ENCODE measurements at places on chromosomes 5 and 9. TPM values are rescaled to one million over a fixed set of nuclear protein-coding genes. Genes with fewer than 3 reads are reported as not detected.

FOXI1 gene
- total RNA-seq: not detected

PROP1 gene
- total RNA-seq: not detected

PCDHA5 gene
- 1.8 TPM for total RNA-seq

MYO10 gene
- 9.3 TPM for total RNA-seq

MIGA2 gene
- 69.8 TPM for total RNA-seq

PTGS1 gene
- 0.74 TPM for total RNA-seq

ZBTB5 gene
- 24.9 TPM for total RNA-seq

ATP10B gene
- total RNA-seq: not detected

CDHR2 gene
- 0.60 TPM for total RNA-seq

NOXA1 gene
- total RNA-seq: 12.0 TPM

LCN9 gene
- total RNA-seq: not detected

VCAN gene
- total RNA-seq: 414 TPM

- peak; percentile 45 for DNase-seq
Measured at GRCh38 chr9:76618762-76619161, 145.5 kb upstream of the PCA3 start.

DNA sequence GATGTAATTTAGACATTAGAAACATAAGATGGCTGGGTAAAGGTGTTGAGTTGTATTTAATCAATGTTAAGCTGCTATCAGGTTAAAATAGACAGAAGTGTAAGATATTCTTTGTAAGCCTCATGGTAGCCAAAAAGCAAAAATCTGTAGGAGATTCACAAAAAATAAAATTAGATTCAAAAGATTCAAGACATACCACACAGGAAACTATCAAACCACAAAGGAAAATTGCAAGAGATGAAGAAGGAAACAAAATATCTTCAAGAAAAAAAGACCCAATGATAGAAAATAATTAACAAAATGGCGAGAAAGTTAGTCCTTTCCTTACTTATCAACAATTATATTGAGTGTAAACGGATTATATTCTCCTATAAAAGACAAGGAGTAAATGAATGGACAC is 15.3 kb downstream of the XRCC4 start:
- no peak for DNase-seq

DNA sequence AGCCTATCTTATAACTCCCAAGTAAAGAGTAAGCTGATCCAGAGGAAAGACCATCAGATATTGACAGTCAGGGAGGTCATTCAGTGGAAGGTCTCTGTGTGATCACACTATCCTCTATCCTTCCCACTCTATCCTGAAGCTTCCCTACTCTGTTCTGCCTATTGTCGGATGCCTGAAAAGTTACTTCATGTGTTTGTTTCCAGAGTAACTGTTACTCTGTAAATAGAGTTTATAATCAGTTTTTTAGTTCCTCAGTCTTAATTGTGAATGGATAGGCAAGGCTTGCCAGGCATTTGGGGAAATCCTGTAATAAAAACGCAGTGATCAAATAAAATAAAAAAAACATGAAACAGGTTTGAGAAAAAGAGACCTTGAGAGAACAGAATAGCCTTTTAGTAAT is 79.8 kb downstream of the XRCC4 start:
- DNase-seq: no peak

- DNase-seq: no peak
Measured at GRCh38 chr5:172059661-172060100, 53.2 kb upstream of the FBXW11 start.

- no peak for DNase-seq
Measured at GRCh38 chr5:176887252-176887849, 11.8 kb downstream of the HK3 start.

DNA sequence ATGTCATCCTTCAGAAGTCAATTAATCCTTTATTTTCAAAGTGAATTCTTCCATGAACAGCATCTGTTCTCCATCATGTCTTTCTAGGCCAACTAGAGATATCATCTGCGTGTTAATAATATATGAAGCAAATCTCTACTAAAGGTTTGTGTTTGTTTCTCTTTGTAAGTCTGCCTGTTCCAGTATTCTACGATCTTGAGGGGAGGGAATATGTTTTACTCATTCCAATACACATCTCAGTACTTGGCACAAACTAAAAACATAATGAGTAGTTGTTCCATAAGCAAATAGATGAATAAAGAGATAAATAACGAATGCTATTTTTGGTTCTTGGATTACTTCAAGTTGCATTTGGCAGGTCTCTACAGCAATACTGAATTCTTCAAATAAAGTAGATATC is 470.7 kb upstream of the GRIN3A start:
- DNase-seq: no peak

DNA sequence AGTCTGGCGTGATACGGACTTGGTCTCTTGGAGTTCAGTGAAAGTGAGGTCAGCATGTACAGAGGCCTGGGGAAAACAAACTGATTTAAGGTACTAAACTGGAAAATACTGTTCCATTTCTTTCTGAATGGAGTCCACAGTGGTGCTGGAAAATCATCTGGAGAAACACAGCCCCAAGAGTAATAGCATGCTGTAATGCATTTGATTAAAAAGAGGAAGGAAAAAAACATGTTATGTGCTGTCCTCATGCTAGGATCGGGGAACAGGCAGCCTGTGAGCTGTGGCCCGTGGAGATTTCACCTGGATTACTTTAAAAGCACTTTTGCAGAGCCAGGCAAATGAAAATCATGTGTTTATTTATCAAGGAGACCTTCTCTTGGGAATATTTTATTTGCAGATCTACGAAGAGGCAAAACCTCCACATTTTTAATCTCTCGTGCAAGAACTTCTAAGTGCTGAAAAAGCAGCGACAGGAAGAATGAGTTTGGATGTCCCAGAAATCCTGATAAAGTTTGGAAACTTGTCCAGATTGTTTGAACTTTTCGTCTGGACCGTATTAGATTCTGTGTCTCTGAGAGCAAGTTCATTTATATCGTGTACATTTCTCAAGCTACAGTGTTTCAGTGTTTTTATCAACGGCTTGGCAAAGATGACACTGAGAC is 228.8 kb downstream of the GAS1 start:
- DNase-seq: no peak

- DNase-seq: no peak
Measured at GRCh38 chr5:31995006-31995405, 179.1 kb downstream of the GOLPH3 start.

DNA sequence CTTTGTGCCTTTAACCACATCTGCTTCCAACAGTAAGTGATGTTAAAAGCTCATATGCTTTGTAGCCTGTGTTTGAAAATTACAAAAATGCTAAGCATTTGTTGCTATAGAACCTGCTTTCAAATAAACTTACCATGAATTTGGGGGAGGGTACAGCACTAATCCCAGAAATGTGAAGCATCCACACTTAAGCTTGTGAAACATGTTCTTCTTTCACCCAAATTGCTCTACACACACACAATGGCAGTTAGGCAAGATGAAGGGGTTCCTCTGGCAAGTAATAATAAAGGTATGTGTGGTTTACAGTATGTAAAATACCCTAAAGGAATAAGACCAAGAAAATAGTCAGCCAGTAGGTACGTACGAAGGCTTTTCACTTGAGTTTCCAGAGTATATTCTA is 165.6 kb downstream of the SMARCA2 start:
- DNase-seq: no peak

DNA sequence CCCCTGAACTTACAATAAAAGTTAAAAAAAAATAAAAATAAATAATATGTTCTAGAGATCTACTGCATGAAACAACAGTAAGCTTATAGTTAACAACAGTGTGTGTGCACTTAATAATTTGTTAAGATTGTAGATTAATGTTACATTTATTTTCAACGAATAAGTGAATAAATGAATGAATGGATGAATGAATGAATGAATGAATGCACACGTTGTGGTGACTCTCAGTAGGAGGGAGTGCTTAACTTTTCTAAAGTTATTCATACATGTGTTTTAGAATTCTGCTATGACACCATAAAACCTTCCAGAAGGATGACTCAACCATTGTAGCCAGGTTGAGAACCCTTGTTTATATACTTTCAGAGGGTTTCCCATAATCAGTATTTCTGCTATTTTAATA is 1269.4 kb upstream of the CDH6 start:
- DNase-seq: no peak

DNA sequence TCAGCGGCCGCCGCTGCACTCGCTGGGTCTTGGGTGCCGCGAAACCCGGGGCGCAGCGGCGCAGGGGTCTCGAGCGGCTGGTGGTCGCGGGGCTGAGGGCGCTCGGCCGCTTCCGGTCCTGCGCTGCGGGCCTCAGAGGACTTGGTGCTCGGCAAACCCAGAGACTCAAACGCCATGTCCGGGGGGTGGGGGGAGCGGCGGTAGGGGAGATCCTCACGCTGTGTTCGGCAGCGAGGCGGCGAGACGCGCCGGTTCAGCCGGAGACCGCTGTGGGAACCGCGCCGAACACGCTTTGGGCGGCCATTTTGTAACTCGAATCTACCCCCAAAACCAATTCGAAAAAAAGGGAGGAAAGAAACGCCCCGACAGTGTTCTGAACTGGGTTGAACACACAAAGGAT is 317.5 kb upstream of the CDH18 start:
- no peak for DNase-seq

GRCh38 chr5:18334949-18335348 is 700.7 kb downstream of the TAF11L14 start:
- DNase-seq: no peak

- DNase-seq: peak; percentile 80
Measured at GRCh38 chr5:41747301-41747700, 122.9 kb downstream of the OXCT1 start.

DNA sequence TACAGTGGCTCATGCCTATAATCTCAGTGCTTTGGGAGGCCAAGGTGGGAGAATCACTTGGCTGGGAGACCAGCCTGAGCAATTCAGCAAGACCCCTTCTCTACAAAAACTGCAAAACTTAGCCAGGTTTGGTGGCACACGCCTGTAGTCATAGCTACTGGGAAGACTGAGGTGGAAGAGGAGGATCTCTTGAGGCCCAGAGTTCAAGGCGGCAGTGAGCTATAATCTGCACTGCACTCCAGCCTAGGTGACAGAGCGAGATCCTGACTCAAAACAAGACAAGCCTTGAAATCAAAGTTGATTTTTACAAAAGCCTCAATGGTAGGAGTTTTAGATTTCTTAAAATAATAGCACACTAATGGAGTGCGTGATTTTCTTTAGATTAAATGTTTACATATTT is 14.6 kb downstream of the UBE2D2 start:
- DNase-seq: no peak

GRCh38 chr5:164818445-164818844 is 1313.0 kb downstream of the MAT2B start:
- DNase-seq: no peak

DNA sequence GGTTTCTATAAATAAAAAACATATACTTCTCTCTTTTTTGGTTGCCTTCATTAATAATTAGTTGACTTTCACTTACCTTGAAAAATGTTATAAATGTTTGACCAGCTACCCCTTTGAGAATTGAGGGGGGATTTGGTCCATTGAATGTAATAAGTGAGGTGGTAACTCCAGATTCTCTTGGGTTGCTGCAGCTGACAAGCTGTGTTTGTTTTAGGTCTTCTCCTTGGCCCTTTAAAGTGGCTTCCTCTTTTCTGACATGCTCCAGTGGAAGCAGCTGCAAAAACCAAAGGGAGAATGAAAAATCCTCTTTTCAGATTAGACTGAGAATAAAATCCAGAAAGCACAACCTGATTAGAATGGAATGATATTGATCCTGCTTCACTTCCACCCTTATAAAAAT is 410.5 kb downstream of the TMEM38B start:
- no peak for DNase-seq

- DNase-seq: no peak
Measured at GRCh38 chr5:23269981-23270380, 237.4 kb upstream of the PRDM9 start.

GRCh38 chr9:109937861-109938453 is 158.0 kb downstream of the PALM2AKAP2 start:
- DNase-seq: no peak

- DNase-seq: no peak
Measured at GRCh38 chr9:110687497-110687896, 18.9 kb downstream of the MUSK start.

- peak; percentile 78 for DNase-seq
Measured at GRCh38 chr5:83924171-83924570, 203.5 kb upstream of the HAPLN1 start.

DNA sequence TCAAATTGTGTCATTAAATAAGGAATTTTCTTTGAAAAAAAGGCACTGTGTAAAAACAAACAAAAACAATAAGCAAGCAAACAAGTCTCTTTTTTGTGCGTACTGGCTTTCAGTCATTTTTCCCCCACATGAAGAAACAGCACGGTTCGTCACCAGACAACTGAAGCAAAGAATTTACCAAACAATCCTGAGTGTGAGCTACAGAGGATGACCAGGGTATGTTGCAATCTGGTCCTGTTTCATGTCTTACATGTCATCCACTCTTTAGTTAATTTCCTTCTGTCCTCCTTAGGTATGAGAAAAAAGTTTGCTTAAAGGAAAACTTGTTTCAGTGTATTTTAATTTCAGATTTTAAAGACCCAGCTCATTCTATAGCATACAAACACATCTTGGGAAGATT is 1080.7 kb upstream of the NUDT12 start:
- peak; percentile 16 for DNase-seq
